CD4-positive, alpha-beta memory T cell (primary cell): ENCODE measurements at places on chromosomes 1 and 21. TPM values are rescaled to one million over a fixed set of nuclear protein-coding genes. Genes with fewer than 3 reads are reported as not detected.

DNA sequence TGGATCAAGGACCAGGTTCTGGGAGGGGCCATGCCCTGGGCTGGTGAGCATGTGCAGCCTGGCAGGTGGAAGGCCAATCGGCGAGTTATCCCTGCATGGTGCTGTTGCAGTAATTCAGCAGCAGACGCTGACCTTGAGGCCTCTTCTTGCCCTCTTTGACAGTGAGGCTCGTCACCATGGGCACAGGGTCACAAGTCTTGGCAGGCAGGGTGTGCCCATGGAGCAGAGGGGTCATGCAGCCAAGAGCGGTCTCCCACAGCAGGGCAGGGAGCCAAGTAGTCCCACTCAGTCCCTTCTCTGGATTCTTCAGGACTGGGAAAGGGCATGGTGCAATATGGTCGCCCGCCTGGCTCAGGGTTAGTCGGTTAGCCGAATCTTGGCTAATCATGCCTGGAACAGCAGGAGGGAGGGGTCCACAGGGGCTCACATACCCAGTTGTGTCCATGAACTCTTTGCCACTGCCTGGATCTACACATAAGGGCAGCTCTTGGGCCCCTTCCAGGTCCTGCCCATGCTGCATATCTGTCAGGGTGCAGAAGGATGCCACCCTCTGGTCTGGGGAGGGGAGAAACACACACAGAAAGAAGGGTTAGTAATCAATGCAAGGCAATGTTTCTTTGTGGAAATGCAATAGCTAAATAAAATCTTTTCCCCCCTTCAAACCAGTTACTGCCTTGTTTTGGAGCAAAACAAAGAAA lies 226.8 kb downstream of the SIPA1L2 start:
- H3K36me3 ChIP-seq = no peaks in the 10 kb centered on the region
- DNase-seq = no peak
- H3K4me3 ChIP-seq = no peak overlapping the region

DNA sequence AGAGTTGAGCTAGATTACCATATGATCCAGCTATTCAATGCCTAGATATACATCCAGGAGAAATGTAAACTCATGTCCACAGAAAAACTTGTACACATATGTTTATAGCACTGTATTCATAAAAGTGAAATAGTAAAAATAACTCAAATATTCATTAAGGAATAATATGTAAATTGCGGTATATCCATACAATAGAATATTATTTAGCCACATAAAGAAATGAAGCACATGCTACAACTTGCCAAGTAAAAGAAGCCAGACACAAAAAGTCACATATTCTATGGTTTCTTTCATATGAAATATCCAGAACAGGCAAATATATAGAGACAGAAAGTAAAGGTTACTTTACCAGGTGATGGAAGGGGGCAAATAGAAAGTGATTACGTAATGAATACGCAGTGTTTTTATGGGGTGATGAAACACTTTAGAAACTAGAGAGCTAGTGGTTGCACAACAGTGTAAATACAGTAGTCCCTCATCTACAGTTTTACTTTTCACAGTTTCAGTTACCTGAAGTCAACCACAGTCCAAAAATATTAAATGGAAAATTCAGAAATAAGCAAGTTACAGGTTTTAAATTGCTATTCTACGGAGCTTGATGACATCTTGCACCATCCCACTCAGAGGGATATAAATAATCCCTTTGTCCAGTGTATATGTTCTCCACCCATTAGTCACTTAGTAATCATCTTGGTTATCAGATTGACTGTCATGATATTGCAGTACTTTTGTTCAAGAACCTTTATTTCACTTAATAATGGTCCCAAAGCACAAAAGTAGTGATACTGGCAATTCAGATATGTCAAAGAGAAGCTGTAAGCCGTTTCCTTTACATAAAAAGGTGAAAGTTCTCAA lies 62.3 kb downstream of the ZNF644 start:
- peaks cover 10% of the 10 kb centered on the region for H3K4me1 ChIP-seq
- no peaks in the 10 kb centered on the region for H3K36me3 ChIP-seq
- no peak for DNase-seq
- no peak overlapping the region for H3K27ac ChIP-seq
- H3K27me3 ChIP-seq = no peaks in the 10 kb centered on the region

- DNase-seq = peak; percentile 39
- H3K36me3 ChIP-seq = no peaks in the 10 kb centered on the region
- no peak overlapping the region for H3K27ac ChIP-seq
- H3K4me3 ChIP-seq = no peak overlapping the region
- H3K4me1 ChIP-seq = peaks cover 12% of the 10 kb centered on the region
- H3K27me3 ChIP-seq = no peaks in the 10 kb centered on the region
Observed at GRCh38 chr1:84847253-84848250, 45.5 kb downstream of the LPAR3 start.

GRCh38 chr1:7234471-7234755 lies 449.2 kb downstream of the CAMTA1 start:
- no peak overlapping the region for H3K4me3 ChIP-seq
- no peak for DNase-seq
- no peaks in the 10 kb centered on the region for H3K4me1 ChIP-seq
- no peak overlapping the region for H3K27ac ChIP-seq
- no peaks in the 10 kb centered on the region for H3K27me3 ChIP-seq
- H3K36me3 ChIP-seq = no peaks in the 10 kb centered on the region

The ARTN gene
- total RNA-seq = 0.41 TPM

The LRRIQ3 gene
- 2.2 TPM for total RNA-seq

GRCh38 chr21:41871293-41872030 lies 7.7 kb downstream of the PRDM15 start:
- H3K27ac ChIP-seq = no peak overlapping the region
- no peaks in the 10 kb centered on the region for H3K4me1 ChIP-seq
- no peak for DNase-seq

DNA sequence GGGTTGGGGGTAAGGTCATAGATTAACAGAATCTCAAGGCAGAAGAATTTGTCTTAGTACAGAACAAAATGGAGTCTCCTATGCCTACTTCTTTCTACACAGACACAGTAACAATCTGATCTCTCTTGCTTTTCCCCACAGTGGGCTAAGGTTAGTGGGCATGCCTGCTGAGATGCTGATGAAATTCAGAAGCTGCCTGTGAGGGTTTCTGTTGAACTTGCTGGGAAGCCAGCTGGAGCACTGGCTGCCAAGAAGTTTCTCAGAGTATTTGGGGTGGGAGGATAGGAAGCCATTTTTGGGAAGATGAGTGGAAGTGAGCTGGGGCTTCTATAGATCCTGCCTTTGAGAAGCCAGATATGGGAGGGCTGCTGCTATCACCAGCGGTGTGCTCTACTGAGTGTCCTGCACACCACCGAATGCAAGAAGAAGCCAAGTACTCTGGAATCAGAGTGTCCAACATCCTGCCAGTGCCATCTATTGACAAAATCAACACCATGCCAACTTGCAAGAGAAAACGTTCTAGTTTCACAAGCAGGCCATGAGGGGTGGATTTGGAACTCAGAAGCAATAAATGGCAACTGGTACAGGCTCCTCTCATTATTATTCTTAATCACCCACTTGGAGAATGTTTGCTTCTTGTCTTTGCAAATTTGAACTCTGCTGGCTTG lies 102.7 kb downstream of the PTPRU start:
- no peaks in the 10 kb centered on the region for H3K4me1 ChIP-seq
- peaks cover 3% of the 10 kb centered on the region for H3K27me3 ChIP-seq
- H3K4me3 ChIP-seq = no peak overlapping the region
- no peak for DNase-seq

The TRIM58 gene
- 0.23 TPM for total RNA-seq

DNA sequence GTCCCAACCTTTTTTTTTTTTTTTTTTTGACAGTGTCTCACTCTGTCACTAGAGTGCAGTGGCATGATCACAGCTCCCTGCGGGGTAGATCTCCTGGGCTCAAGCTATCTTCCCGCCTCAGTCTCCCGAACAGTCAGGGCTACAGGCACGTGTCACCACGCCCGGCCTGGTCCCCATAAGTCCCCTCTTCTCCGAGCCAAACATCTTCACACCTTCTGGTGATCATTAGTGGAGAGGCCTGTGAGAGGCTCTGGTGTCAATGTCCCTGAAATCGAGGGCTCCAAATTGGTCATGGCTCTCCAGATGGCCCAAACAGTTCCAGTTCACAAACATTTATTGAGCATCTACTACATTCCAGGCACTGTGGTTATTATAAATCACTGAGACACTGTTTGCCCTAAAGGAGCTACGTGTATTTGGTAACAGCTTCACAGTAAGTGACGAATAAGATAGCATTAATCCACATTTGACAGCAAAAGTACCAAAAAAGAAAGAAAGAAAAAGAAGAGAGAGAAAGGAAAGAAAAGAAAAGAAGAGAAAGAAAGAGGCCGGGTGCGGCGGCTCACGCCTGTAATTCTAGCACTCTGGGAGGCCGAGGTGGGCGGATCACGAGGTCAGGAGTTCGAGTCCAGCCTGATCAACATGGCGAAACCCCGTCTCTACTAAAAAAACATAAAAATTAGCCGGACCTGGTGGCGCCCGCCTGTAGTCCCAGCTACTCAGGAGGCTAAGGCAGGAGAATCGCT lies 867 bp upstream of the TIMM17A start:
- peak overlapping the region; percentile 83 for H3K27ac ChIP-seq
- H3K36me3 ChIP-seq = peaks cover 10% of the 10 kb centered on the region
- H3K27me3 ChIP-seq = no peaks in the 10 kb centered on the region
- no peak for DNase-seq
- peaks cover 19% of the 10 kb centered on the region for H3K4me1 ChIP-seq

The AGMAT gene
- 3.6 TPM for total RNA-seq

GRCh38 chr1:56447823-56448222 lies 131.5 kb downstream of the PLPP3 start:
- no peak overlapping the region for H3K27ac ChIP-seq
- H3K27me3 ChIP-seq = no peaks in the 10 kb centered on the region
- no peak overlapping the region for H3K4me3 ChIP-seq
- no peaks in the 10 kb centered on the region for H3K36me3 ChIP-seq
- no peak for DNase-seq
- H3K4me1 ChIP-seq = no peaks in the 10 kb centered on the region

DNA sequence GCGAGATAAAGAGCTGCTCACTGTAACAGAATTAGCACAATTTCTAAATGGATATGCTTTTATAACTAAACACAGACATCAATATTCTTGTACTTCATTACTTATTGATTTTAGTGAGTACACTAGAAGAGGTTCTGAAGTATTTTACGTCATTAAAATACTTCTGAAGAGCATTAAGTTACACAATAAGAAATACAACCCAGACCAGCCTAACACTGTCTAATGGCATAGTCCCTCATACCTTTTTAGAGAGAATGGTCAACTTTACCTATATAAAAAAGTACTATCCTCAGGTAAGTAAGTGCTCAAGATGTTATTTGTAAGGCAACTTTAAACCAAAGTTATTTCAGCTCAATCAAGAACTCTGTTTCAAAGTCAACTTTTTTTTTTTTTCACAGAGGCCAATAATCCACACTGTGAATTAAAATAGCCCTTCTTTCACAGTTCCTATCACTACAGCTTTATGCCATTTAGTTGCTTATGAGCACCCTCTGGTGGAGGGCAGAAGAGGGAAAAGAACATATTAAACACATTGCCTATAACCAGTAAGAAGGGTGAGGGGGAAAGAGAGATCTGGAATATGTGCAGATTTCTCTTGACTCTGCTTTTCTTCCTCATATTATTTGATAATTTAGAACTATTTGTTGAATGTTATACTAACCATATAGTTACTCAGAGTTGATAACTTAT lies 182.1 kb upstream of the DMRTA2 start:
- no peaks in the 10 kb centered on the region for H3K4me1 ChIP-seq
- H3K36me3 ChIP-seq = no peaks in the 10 kb centered on the region
- H3K27me3 ChIP-seq = no peaks in the 10 kb centered on the region
- DNase-seq = no peak
- H3K4me3 ChIP-seq = no peak overlapping the region
- no peak overlapping the region for H3K27ac ChIP-seq

The APCS gene
- not detected for total RNA-seq

DNA sequence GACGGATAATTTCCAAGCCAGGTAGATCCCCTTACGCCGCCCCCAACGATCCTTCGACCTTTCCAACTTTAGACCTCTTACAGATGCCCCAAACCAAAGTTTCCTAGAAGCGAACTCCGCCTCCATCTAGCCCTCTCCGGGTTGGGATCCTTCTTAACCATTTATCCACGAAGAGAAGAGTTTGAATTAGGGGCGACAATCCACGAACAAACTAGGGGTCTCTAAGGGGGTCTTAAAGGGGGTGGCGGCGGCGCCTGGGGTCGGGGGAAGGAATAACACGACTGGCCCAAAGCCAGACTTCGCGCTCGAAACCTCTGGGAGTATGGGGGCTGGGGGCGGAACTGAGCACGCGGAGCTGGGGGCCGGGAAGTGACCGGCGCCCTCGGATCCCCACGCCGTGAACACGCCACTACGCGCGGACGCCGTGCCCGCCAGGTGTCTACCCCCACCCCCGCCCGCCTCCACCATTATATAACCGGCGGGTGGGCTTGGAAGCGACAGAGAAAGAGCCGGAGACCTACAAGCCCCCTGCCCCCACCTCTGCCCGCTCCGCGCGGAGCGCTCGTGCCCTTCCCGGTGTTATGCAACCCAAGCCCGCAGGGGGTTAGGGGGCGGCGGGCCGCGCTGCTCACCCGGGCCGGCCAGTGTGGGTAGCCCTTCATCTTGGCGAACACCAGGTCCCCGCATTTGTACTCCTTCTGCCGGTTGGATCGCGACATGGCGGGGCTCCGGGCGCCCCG lies 594 bp downstream of the HDGF start:
- no peak for DNase-seq
- H3K4me1 ChIP-seq = peaks cover 54% of the 10 kb centered on the region
- no peaks in the 10 kb centered on the region for H3K36me3 ChIP-seq
- H3K27me3 ChIP-seq = no peaks in the 10 kb centered on the region
- peak overlapping the region; percentile 75 for H3K27ac ChIP-seq

DNA sequence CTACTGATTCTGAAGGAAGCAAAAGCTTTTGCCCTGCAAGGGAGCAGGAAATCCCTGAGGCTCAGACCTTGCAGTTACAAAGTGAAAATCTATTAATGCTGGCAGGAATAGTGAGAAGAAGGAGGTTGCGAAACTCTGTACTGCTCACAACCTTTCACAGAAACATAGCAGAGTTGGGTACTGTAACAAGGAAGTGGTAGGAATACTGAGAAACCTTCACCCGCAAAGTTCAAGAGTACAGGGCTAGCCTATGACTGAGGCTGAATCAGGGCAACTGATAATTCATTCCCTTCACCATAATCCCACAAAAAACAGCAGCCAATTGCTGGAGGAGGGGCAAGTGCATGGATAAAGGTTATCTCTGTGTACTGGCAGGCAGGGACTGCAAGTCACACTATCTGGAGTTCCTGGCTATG lies 23.9 kb upstream of the KCTD3 start:
- H3K27ac ChIP-seq = no peak overlapping the region
- no peaks in the 10 kb centered on the region for H3K36me3 ChIP-seq
- H3K4me1 ChIP-seq = no peaks in the 10 kb centered on the region
- H3K4me3 ChIP-seq = no peak overlapping the region

The ANGPTL7 gene
- total RNA-seq = not detected

DNA sequence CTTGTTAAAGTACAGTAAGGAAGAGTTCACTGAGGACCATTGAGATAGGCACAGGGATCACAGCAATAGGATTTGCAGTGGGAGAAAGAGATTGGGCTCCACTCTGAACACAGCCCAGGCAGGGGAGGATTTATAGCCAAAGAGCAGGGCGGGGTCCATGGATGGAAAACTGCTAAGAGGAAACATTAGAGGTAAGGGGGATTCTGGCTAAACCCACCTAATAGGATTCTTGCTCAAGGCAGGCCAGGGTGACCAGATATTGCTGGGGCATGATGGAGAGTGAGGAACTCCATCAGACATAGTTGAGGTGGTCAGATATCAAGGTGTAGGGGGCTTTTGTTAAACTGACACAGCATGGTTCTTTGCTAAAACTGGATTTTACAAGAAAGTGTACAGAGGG lies 372.8 kb downstream of the NPHP4 start:
- no peaks in the 10 kb centered on the region for H3K4me1 ChIP-seq
- H3K27ac ChIP-seq = no peak overlapping the region
- no peaks in the 10 kb centered on the region for H3K36me3 ChIP-seq
- no peak for DNase-seq
- no peak overlapping the region for H3K4me3 ChIP-seq
